ENCODE measurements at places on chromosomes 3 and 15.

GRCh38 chr3:186826410-186826975, 16.0 kb upstream of the ADIPOQ start:
- no peak for DNase-seq

DNA sequence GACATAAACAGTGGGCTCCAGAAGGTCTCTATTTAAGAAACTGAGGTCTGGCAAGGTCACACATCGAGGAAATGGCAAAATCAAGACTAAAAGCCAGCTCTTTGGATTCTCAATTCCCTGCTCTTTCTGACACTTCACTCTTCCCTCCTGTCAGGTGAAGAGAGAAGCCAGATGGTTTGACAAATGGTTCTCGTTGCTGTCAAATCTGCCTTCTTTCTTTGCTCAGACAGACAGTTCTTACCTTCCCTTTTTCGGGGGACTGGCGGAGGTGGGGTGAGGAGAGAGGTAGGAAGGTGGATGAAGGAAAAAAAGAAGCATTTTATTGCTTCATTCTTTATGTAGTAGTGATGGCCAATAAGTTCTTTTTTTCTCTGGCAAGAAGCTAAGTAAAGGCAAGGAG, 133.4 kb downstream of the LPP start:
- DNase-seq: no peak

GRCh38 chr3:40432793-40433192, 24.3 kb upstream of the RPL14 start:
- no peak for DNase-seq

GRCh38 chr3:30474371-30474770, 132.0 kb upstream of the TGFBR2 start:
- no peak for DNase-seq

- DNase-seq: no peak
Observed at GRCh38 chr3:179376474-179376873, 29.0 kb downstream of the MFN1 start.

DNA sequence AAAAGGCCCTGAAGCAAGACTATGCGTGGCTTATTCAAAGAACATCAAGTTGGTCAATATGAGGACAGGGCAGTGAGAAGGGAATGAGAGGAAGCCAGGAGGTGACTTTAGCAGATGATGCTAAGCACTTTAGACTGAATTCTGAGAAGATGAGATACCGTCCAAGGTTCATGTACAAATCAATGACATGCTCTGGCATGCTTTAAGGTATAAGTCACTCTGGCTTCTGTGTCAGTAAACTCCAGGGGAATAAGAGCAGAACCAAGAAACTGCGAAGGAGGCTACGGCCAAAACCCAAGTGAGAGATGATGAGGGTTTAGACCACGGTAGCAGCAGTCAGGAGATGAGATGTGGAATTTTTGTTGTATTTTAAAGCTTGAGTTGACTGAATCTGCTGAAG, 8.9 kb upstream of the CCDC50 start:
- no peak for DNase-seq

GRCh38 chr3:58332575-58333188, at the start of gene PXK:
Gene PXK (plus strand): TSS chr3:58332892. CDS start chr3:58332989, 97 bp downstream.
- peak; percentile 85 for DNase-seq

GRCh38 chr3:148238421-148238821, 459.3 kb upstream of the AGTR1 start:
- no peak for DNase-seq

DNA sequence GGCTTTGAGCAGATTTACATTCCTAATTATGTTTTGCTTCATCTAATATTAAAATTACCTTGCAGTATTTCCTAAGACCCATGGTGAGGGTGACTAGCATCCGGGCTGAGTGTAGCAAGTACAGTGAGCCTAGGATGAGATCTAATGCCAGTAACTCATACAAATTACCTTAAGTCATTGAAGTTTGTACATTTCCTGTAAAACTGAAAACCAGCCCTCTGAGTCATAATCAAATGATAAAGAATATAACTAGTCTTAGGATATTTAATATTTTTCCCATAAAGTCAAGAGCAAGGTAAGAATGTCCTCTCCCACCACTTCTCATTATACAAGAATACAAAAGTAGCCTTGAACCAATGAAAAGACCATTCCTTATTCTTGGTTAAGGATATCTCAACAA, 54.8 kb upstream of the CHRM5 start:
- DNase-seq: no peak

- DNase-seq: no peak
Observed at GRCh38 chr3:152230370-152230769, 38.4 kb upstream of the MBNL1 start.

- no peak for DNase-seq
Observed at GRCh38 chr15:73787621-73788020, 34.5 kb upstream of the INSYN1 start.

DNA sequence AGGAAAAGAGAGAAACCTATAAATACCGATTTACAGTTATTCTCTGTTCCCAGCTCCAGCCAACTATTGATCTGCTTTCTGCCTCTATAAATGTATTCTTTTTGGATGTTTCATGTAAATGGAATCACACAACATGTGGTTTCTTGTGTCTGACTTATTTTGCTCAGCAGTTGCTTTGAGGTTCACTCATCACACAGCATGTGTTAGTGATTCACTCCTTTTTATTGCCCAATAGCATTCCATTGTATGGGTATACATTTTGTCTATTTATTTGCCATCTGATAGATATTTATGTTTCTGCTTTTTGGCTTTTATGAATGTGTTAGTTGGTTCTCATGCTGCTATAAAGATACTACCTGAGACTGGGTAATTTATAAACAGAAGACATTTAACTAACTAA, 23.6 kb downstream of the CCR1 start:
- no peak for DNase-seq

DNA sequence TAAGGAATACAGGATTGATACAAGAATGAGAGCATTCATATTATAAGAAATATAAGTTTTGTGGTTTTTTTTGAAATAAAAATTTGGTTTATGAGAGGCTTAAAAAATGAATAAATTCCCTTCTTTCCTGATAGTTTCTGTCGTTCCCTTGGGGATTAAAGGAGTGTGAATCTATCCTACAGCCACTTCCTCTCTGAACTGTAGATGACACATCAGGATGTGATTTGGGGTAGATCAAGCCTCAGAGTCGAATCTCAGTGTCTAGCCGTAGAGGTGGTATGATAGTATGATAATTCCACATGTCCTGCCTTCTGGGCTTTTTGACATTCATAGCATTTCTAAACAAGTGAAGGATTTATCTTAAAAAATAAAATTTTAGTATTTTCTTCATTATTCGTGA, 343.1 kb downstream of the LPP start:
- no peak for DNase-seq

GRCh38 chr3:8843347-8843746, 73.9 kb upstream of the OXTR start:
- no peak for DNase-seq

- no peak for DNase-seq
Observed at GRCh38 chr3:85591451-85591850, 632.7 kb downstream of the CADM2 start.

GRCh38 chr3:107822308-107822707, 268.5 kb downstream of the CD47 start:
- no peak for DNase-seq

GRCh38 chr3:178062126-178062525, 474.1 kb upstream of the KCNMB2 start:
- no peak for DNase-seq

DNA sequence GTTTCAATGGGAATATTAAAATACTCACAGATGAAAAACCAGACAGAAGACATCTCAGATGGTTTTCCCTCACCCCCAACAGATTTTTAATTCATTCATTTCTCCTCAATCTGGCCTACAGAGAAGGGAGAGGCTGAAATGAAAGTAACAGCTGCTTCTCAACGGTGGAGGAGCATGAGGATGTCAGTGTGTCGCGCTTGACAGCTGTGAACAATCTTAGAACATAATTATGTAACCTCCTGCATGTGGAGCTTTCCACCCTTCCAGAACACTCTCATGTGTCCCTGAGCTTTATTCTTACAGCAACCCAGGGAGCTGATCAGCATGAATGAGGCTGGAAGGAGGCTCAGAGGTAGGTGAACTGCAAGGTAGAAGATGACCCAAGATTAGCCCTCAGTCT, 52.7 kb downstream of the MB21D2 start:
- no peak for DNase-seq

GRCh38 chr3:26574766-26575165, 47.8 kb upstream of the LRRC3B start:
- DNase-seq: no peak

- no peak for DNase-seq
Observed at GRCh38 chr3:197428117-197428801, 127.5 kb downstream of the BDH1 start.

DNA sequence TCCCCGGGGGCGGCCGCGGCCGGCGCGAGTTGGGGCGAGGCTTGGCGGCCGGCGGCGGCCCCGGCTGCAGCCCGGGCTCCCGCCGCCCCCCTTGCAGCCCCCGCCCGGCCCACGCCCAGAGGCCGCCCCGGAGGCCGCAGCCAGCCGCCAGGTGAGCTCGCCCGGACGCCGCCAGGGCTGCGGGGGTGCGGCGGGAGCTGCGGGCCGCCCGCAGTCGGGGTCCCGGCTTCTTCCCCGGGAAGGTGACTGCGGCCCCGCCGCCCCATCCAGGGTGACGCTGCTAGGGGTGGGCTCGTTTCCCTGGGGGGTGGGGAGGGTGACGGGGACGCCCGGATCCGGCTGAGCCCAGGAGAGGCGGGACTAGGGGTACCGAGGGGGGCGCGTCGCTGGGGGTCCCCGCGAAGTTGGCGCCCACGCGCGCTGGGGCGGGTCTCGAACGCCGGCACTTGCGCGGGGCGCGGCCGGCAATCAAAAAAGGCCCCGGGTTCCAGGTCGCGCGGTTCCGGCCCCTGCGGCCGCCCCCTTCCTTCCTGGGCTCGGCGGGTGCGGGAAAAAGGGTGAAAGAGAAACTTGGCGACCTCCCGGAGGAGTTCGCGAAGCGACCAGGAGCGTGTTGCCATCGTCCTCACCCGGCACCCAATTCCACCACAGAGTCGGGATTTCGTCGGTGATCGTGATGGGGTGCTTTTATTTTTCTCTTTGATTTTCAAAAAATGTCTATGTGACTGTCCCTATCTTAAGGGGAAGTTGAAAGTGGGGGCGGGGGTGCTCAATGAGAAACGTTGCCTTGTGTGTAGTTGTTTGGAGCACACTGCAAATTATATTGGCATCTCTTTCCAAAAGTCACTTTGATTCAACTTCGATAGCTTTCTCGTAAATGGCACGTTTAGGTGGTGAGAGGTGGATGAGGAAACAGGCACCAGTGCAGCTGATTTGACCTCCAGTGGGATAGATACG, 619 bp downstream of the ATXN7 start:
- DNase-seq: peak; percentile 33

GRCh38 chr3:163056874-163057497, 1560.4 kb downstream of the OTOL1 start:
- DNase-seq: peak; percentile 23

DNA sequence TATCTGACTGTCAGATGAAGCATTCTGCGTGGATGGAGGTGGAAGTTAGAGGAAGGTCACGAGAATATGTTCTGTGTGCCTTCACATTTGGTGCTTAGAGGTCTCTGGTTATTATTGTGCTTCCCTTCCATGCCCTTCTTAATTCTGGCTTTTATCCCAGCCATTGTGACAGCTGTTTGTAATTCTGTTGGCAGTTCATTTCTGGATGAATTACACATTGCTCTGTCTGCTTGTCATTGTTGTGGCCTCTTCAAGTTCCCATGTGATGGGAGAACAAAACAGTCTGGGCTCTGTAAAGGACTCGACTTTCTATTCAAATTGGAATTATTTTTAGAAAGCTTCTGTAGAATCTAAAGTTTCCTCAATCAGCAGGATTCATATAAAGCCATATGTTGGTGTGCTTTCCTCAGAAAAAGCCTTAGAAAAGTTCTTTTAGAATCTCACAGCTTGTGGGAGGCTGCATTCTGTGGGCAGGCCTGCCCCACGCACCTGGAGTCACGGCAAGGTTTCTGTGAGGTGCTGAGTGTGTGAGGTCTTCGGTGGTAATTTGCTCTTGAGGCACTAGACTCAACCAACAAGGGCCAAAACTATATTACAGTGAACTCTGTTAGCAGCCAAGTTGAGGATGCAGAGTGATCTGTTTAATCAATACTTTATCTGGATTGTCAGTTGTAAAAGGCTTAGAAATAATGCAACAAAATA, 397.4 kb upstream of the AZI2 start:
- DNase-seq: peak; percentile 15

- no peak for DNase-seq
Observed at GRCh38 chr3:145864336-145864735, 296.6 kb downstream of the PLOD2 start.

- no peak for DNase-seq
Observed at GRCh38 chr15:87973501-87974215, 282.9 kb downstream of the NTRK3 start.

DNA sequence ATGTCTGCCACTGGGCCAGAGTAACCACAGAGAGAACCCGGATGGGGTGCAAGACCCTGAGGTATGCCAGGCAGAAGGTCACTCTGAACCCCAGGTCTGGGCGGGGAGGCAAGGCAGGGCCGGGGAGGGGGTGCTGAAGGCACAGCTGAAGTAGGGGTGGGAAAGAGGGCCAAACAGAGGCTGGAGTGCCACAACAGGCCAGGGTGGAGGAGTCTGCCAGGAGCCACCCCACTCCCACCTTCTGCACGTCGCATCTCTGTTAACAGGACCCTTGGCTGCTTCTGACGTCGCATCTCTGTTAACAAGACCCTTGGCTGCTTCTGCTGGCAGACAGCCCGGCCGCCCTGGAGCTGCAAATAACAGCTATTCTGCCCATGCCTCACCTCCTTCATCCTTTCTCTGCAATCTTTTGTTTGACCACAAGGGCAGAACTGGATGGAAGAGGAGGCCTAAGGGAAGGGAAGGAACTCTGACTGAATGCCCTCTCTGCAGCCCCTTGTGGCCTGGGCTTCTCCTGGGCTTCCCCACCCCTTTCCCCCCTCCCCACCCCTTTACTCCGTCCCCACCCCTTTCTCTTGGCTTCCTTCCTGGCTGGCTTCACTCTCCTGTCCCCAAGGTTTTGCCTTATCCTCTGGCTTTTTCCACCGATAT, 20.6 kb upstream of the FBLN2 start:
- DNase-seq: no peak
